Omental fat pad (tissue), 4 donors: ENCODE measurements at places on chromosomes 13 and 19. TPM values are rescaled to one million over a fixed set of nuclear protein-coding genes. Genes with fewer than 3 reads are reported as not detected.

The ZNF69 gene
- total RNA-seq, result 9.4 TPM

- no peak for DNase-seq
Measured at GRCh38 chr13:99526549-99526948, 25.3 kb downstream of the TM9SF2 start.

DNA sequence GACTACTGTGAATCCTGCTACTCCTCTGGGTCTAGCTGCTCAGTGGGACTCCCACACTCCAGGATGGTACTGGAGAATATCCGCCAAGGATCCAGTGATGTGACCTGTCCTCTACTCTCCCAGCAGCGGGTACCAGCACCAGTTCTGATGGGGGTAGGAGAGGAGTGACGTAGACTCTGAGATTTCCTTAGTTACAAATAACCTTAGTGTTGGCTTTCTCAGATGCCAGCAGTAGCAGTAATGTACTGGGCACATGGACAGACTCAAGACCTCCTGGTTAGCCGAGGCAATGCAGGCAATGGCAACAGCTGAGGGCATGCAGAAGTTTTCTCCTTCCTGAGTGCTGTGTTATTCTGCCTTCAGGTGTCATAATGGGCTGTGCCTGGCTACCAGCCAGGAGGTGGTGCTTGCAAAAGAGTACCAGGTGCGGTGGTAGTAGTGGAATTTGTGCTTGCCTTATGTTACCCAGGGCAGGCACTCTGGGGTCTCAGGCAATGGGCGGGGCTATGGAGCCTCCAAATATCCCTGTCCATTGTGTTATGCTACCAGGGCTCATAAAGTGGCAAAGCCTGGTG lies 105.3 kb upstream of the KLF5 start:
- DNase-seq, result no peak

- no peak for DNase-seq
Measured at GRCh38 chr13:111626371-111627305, 306.2 kb downstream of the TEX29 start.

GRCh38 chr19:42021185-42021584 lies 27.2 kb upstream of the ATP1A3 start:
- no peak for DNase-seq

- DNase-seq, result no peak
Measured at GRCh38 chr13:41568143-41568971, 111.0 kb downstream of the RGCC start.

GRCh38 chr19:38210458-38210987 lies 13.5 kb downstream of the DPF1 start:
- DNase-seq, result no peak

The ZNF667 gene
- 3.5 TPM for total RNA-seq

The TMEM272 gene
- total RNA-seq, result 0.74 TPM

- DNase-seq, result no peak
Measured at GRCh38 chr13:60887711-60888110, 490.7 kb downstream of the TDRD3 start.

DNA sequence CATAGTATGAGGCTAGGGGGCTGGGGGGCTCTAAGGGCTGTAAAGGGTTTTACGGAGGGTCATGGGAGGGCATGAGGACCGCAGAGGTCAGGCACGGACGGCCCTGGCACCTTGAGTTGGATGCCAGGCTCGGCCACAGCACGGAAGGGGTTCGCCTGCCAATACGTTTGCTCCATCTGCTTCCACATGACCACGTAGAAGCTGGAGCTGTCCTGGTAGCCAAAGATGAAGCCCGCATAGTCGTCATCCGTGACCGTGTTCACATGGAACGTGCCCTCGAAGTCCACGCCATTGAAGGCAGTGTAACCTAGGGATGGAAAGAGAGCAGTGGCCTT lies 6.4 kb downstream of the COMP start:
- no peak for DNase-seq

GRCh38 chr19:3768015-3768747 lies 3.8 kb downstream of the RAX2 start:
- no peak for DNase-seq

- no peak for DNase-seq
Measured at GRCh38 chr19:12769689-12770088, 5.7 kb downstream of the HOOK2 start.

- no peak for DNase-seq
Measured at GRCh38 chr13:26601669-26602068, 44.2 kb downstream of the WASF3 start.
